ENCODE measurements at places on chromosomes 7 and 10. TPM values are rescaled to one million over a fixed set of nuclear protein-coding genes. Genes with fewer than 3 reads are reported as not detected.

Gene SRRM3
- polyA plus RNA-seq, result 0.71 TPM

Gene HOXA5
- polyA plus RNA-seq, result 94.7 TPM

Gene LIPF
- polyA plus RNA-seq, result 0.38 TPM

Gene UCN3
- polyA plus RNA-seq, result 0.68 TPM

GRCh38 chr10:18886102-18886501 lies 162.5 kb upstream of the MALRD1 start:
- no peaks in the 10 kb centered on the region for H3K36me3 ChIP-seq
- DNase-seq, result no peak
- no peaks in the 10 kb centered on the region for H3K4me1 ChIP-seq
- H3K27ac ChIP-seq, result no peak overlapping the region

DNA sequence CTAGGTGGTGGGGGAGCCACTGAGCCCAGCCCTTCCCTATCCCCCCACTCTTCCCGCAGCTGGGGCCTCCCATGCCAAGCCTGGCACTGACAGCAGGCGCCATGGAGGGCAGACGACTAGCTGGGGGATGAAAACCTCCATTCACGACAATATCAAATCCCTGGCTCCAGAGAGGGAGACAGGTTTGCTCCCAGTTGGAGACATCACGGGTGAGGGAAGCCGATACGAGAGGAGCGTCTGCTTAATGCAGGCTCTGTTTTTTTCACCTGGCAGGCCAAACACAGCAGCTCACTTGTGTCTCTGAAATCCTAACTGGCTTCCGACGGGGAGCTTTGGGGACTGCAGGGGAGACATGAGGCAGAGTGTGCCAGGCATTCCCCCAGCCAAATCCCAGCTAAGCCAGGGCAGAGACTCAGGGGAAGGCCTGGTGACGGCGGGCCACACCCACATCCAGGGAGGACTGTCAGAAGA lies 307.4 kb upstream of the ZMIZ1 start:
- no peaks in the 10 kb centered on the region for H3K36me3 ChIP-seq
- peaks cover 24% of the 10 kb centered on the region for H3K4me1 ChIP-seq
- H3K4me3 ChIP-seq, result no peak overlapping the region
- DNase-seq, result no peak

- H3K27me3 ChIP-seq, result no peaks in the 10 kb centered on the region
- no peak for DNase-seq
- H3K4me3 ChIP-seq, result no peak overlapping the region
- no peaks in the 10 kb centered on the region for H3K4me1 ChIP-seq
Observed at GRCh38 chr10:122331615-122332446, 42.7 kb upstream of the PLEKHA1 start.

GRCh38 chr7:24110056-24110455 lies 173.9 kb upstream of the NPY start:
- no peaks in the 10 kb centered on the region for H3K4me1 ChIP-seq
- H3K4me3 ChIP-seq, result no peak overlapping the region
- no peaks in the 10 kb centered on the region for H3K27me3 ChIP-seq
- H3K27ac ChIP-seq, result no peak overlapping the region
- H3K36me3 ChIP-seq, result no peaks in the 10 kb centered on the region

DNA sequence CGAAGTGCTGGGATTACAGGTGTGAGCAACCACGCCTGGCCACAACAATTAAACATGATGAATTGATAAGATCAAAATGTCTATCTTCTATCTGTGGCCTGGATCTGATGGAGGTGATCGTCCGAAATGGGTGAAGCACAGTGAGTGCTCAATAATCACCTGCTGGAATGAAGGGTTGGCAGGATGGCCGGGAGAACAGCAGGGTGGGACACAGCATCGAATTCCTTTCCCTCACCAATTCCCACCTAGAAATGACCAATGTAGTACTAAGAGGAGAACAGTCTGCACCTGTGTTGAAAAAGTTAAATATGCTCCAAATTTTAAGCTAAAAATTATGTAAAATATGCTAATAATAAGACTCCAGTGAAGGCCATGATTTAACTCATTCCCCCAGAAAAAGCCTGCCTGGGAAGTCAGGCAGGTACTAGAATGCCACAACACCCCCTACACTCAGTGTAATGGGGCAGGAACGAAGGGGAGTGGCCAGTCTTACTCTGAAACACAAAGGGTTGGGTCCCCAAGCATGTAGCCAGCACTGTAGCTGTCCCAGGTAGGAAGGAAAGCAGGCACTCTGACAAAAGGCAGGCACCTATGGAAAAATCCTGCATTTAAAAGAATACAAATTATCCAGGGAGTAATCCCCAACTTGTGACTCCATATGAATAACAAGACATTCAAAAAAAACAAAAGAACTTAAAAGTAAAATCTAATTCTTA lies 110.3 kb downstream of the VPS41 start:
- H3K4me3 ChIP-seq, result no peak overlapping the region
- no peak for DNase-seq
- H3K27ac ChIP-seq, result no peak overlapping the region
- H3K4me1 ChIP-seq, result no peaks in the 10 kb centered on the region
- no peaks in the 10 kb centered on the region for H3K27me3 ChIP-seq
- peaks cover 17% of the 10 kb centered on the region for H3K36me3 ChIP-seq

DNA sequence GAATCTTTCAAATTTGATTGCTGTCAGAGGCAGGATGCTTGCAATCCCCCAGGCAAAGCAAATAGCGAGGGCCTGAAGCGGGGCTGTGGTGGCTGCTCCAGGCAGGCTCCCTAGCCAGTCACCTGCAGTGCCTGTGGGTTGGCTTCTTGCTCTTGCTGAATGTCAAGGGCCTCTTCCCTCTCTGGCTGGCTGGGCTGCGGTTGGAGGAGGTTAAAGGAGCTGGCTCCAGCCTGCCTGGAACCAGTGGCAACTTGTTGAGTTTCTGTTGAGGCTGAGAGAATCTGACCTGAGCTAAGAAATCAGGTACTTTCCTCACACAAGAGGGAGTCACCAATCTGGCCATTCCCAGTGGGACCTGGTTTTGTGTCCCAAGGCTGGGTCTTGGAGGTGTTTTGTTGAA lies 134.7 kb downstream of the TMEM178B start:
- no peaks in the 10 kb centered on the region for H3K27me3 ChIP-seq
- DNase-seq, result no peak
- H3K36me3 ChIP-seq, result no peaks in the 10 kb centered on the region
- no peak overlapping the region for H3K27ac ChIP-seq
